ENCODE measurements at places on chromosomes 5 and 9.

DNA sequence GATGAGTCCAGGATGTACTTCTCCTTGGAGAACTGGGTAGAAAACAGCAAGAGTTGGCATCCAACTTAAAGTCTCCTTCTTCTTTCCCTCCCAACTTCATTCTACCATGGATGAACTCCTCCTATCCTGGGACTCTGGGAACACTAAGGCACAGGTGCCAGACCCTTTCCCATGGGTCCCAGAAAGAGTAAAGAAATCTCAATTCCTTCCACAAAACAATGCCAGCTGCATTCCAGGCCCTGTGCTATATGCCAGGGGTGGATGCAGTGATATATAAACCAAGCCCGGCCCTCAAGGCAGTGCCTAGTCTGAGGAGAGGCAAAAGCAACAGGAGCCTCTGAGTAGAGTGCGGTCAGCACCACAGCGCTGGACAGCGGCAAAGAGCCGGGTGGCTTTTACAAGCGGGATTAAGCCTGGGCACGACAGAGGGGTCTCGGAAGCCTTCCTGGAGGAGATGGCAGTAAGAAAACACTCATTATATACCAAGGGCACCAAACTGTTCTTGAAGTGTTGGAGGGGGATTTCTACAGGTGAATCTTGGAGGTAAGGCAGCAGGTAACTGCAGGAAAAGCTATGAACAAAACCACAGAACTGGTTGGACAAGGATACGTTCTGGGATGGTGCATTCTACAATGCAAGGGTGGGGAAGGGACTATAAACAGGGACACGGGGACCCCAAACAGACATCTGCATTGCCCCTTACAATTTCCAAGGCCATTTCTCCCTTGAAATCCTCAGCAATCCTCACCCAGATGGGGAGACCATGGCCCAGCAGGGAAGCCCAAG lies 16.4 kb upstream of the TOR2A start:
- no peak for DNase-seq

- DNase-seq: no peak
These were observed 215.6 kb downstream of the EFNA5 start for GRCh38 chr5:107455111-107455544.

DNA sequence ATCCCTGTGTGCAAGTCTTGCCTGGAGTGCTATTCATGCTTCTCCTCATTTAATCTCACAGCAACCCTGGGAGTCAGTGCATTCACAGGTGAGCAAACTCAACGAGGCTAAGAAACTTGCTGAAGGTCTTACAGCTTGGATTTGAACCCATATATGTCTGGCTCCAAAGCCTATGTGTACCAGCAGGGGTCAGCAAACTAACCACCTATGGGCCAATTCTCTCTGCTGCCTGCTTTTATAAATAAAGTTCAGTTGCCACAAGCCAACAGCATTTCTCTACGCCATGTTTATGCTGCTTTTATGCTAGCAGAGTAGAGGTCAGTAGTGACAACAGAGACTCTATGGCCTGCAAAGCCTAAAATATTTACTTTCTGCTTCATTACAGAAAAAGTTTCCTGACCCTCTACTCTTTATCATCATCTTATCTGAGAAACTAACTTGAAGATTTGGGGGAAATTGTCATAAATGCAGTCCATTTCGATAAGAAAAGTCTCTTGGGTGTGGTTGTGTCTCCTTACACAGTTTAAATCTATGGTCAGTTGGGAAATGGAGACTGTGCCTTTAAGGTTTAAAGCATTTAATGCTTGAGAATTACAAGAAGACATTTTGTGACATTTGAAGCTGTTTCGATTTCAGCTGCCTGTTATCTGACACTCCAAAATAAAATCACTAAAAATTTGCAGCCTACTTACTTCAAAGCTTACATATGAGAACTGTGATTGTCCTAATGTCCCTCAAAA lies 137.7 kb downstream of the PRELID2 start:
- no peak for DNase-seq

DNA sequence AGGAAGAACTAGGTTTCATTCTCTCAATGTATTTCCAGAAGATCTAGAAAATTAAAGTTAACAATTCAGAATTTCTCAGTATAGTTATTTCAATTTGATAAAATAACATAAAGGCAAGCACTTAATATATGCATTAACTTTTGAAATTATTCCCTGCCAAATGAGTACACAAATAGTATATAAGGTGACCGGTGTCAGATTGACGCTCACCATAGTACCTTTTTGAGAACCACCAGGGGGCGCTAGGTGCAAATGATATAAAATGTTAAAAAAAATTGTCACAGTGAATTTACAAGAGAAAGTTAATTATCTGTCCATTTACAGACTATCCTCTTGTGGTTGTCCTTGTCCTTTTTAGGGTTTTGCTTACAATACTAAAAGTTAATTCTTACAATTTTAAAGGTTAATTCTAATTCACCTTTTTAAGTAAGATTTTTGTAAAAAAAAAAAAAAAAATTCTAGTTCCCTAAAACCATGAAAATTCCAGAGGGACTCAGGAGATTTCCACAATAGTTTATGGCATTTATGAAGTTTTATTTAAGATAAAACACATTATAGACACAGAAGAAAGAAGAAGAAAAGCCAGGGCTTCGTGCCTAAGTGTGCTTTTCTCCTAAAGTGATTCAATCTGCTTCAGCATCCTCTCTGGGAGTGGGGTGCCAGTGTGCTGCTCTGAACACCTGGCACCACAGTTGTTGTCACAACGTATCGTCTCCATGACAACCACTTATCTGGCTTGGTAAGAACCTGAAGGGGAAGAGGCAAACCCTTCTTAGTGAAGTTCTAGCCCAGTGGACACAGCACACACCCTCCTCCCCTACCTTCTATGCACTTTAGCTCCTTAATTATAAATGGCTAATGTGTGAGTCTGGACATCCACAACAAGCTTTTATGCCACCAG lies 1.7 kb downstream of the ADAMTS16 start:
- DNase-seq: no peak

DNA sequence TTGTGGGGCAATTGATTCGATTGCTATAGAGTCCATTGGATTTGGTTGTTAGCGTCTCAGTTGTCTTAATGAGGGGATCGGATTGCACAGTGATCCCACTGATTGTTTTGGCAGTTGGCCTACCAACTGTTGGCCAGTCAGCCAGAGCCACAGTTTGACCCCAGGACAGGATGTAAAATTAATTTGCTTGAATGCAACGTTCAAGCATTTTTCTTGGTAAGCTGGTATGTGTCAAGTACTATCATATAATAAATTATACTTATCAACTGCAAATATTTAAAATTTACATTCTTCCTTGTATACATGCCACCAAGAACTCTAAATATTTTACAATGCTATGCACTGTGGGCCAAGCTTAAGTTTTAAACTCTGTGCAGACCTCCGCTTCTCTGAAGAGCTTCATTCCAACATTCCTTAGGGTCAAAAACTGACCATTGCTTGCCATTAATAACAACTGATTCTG lies 80.4 kb upstream of the OSMR start:
- no peak for DNase-seq

- DNase-seq: no peak
These were observed 2032.3 kb downstream of the EFNA5 start for GRCh38 chr5:105638437-105638836.

DNA sequence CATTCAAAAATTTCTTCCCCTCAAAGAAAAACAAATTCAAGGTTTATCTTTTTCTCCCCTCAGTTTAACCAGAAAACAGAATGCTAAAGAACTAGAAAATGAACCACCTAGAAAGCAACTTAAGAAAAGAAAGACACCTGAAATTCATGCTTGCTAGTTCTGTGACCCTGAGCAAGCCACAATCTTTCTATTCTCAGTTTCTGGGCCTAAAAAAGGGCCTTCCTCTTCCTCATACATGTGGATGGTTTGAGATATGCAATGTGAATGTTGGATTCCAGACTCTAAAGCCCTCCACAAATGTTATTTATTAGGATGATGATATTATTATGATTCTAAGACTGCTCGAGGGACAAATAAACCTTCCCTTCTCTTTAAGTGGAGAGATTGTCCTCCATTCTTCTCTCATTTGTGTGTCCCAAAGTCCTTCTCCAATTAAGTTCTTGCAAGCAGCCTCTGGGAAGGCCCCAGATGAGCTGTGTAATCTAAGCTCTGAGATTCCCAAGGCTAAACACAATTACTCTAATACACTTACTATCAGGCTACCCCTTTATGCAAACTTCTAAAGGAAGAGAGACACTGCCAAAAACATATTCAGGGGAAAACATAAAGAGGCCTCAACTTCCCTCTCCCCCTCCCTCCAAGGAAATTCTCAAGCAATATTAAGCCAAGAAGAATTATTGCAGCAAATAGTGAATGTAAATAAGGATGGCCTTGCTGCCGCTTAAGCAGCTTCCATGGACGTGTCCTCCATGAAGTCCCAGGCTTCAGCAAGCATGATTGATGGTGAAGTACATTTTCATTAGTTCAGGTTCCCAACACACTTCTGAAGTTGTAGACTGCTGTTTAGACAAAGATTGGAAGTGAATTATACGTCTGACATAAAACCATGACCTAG lies 80.2 kb downstream of the PRKACG start:
- DNase-seq: no peak

- DNase-seq: no peak
These were observed 21.0 kb upstream of the ERAP2 start for GRCh38 chr5:96855031-96855872.

DNA sequence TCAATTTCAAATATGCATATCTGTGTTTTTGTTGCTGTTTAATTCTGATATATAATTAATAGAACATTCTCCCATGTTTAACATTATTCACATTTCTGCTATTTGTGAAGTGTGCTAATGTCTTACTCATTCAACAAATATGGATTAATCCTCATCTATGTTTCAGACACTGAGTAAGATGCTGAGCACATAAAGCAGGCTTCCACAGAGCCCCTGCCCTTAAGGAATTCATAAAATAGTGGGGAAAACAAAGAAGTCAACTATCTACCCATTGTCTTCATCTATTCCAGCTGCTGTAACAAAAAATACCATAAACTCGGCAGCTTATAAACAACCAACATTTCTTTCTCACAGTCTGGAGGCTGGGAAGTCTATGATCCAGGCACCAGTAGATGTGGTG lies 333.3 kb downstream of the SEMA5A start:
- DNase-seq: no peak

GRCh38 chr9:6113819-6114218 lies 98.4 kb upstream of the RANBP6 start:
- no peak for DNase-seq

GRCh38 chr5:177588413-177588909 lies 3.5 kb upstream of the TMED9 start:
- no peak for DNase-seq

DNA sequence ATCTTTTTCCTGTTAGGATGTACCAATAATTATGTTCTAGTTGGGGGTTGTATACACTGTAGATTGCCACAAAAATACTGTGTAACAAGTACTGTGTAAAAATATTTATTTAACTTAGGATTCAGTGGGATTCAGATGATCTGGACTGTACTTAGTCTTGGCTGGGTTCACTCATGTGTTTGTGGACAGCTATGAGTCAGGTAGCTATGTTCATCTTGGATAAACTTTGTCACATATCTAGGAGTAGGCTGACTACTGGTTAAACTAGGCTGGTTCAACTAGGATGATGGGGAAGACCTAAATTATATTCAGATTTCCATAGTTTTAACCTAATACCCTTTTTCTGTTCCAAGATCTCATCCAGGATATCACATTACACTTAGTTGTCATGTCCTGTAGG lies 32.1 kb upstream of the TNFSF15 start:
- DNase-seq: no peak

DNA sequence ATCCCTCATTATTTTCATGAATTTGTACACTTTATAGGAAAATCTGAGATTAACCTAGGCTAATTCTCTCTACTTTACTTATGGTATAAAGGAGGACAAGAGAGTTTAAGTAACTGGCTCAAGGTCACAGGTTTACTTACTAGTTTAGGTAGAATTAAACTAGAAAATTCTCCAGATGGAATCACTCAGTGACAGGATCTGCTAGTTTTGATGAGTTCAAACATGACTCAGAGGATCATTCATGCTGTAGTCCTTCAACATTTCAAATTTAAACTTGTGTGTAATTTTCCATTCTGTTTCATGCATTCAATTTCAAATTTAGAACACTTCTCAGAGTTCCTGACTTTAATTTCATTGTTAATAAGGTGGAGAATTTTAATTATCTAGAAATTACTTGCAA lies 485.7 kb upstream of the TUSC1 start:
- DNase-seq: no peak

GRCh38 chr5:73454379-73455036 lies 5.9 kb upstream of the FOXD1 start:
- no peak for DNase-seq

DNA sequence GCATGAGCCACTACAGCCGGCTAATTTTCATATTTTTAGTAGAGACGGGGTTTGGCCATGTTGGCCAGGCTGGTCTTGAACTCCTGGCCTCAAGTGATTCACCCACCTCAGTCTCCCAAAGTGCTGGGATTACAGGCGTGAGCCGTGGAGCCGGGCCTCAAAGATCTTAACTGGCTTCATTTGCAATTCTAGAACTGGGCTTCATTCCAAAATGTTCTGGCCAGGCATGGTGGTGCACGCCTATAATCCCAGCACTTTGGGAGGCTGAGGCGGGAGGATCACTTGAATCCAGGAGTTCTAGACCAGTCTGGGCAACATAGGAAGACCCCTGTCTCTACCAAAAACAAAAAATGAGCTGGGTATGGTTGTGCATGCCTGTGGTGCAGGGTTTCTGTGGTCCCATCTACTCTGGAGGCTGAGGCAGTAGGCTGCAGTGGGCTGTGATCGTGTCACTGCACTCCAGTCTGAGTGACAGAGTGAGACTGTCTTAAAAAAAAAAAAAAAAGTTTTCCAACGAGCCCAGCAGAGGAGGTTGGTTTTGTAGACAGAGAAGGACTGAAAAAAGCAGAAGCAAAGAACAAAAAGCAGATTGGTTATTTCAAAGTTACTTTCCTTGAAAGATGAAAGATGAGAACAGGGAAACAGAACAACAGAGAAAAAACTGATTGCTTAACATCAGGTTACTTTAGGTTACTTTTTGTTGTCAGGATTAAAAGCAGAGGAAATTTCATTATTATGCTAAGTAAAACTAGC lies 78.2 kb downstream of the ANKRD55 start:
- DNase-seq: no peak

- no peak for DNase-seq
These were observed 17.8 kb downstream of the ACTL7B start for GRCh38 chr9:108838017-108838416.

DNA sequence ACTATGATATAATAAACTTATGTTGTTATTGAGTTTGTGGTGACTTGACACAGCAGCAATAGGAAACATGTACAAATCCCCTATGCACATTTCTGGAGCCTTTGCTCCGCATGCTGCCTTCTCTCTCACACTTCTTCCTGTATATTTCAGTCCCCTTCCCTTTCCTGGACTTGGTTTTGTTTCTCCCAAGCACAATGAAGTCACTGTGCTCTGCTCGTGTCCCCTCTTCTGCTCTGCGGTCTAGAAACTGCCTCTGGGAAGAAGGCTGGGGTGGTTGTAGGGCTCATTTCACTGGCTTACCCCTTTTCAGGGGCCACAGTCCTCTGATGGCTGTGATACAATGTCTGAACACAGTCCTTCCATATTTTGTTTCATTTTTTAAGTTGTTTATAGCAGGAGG lies 15.7 kb upstream of the FGD3 start:
- DNase-seq: no peak

DNA sequence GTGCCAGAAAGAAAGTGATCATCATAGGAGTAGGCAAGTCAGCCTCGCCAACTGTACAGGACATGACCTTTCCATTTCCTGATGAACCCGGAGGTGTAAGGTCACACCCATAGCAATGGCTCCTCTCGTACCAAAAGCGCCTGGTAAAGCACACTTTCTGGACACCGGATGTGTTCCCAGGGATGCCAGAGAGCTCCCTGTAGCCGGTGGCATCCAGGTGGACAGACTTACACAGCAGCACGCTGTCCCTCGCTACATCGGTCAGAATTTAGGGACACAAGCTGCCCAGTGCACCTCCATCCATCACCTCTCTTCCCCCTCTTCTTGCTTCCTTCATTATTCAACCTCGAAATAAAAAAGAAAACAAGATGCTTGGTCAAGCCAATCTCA lies 105.4 kb downstream of the SYK start:
- no peak for DNase-seq
